ENCODE measurements at places on chromosomes 5 and 9. TPM values are rescaled to one million over a fixed set of nuclear protein-coding genes. Genes with fewer than 3 reads are reported as not detected.

The KIF4B gene
- 0.72 TPM for total RNA-seq

GRCh38 chr5:170166101-170166500 is 60.4 kb downstream of the FOXI1 start:
- DNase-seq, result no peak

- no peak for DNase-seq
Observed at GRCh38 chr5:62322484-62322883, 16.5 kb downstream of the KIF2A start.

DNA sequence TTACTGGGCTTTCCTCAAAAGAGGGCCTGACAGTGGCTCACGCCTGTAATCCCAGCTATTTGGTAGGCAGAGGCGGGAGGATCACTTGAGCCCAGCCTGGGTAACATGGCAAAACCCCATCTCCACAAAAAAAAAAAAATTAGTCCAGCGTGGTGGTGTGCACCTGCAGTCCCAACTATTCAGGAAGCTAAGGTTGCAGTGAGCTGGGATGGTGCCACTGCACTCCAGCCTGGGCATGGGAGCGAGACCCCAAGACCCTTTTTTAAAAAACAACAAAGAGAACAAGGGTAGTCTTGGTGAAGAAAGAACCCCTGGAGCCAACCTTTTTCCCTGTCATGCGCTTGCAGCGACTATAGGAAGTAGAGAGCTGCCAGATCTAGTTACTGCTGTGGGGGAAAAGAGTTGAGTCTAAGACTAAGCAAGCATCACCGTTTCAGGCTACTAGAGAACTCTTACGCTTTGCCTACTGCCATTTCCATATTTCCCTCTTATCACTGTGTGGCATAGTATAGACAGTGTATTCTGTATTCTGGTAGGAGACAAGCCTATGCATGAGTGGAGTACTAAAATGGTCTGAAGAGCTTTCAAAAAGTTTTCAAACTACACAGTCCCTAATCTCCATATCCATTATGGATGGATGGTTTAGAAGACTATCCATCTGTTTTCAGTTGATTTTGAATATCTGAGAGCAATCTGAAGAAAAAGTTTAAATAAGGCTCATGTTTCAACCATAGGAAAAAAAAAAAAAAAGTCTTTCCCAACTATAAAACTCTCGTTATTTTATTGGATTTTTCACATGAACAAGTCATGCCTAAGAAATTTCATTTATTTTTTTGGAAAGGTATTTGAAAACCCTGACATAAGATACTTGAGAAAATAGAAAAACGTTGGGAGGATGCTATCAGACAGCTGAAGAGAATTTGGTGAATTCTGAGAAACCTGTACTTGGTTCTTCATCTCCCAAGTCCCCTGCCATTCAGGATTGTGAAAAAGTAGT is 2.6 kb downstream of the C9orf40 start:
- no peak for DNase-seq

DNA sequence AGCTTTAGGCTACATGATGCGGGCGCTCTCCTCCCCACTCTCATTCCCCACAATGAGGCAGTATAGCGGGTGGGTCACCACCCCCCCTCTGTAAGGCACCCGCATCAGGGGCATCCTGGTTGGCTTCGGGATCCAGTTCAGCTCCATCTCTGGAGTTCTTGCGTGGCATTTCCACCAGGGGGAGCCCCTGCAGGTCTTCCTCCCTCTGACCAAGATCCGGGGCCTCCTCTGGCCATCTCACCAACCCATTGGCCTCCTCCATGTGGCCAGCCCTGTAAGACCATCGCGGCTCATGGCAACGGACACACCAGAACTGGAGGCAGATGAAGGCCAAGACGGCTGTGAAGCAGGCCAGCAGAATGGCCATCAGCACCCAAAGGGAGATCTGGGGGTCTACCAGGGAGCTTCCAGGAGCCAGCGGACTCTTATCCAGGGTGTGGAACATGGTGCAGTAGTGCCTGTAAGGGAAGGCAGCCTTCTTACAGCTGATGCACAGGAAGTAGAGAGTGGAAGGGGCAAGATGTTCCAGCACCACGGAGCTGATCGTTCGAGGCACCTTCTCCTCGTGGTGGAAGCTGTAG is 77.0 kb downstream of the CYFIP2 start:
- no peak for DNase-seq

The FAM151B gene
- total RNA-seq, result 2.4 TPM

The LHX6 gene
- 1.4 TPM for total RNA-seq

The WDR38 gene
- total RNA-seq, result not detected

- DNase-seq, result no peak
Observed at GRCh38 chr9:134144801-134145200, 8.9 kb downstream of the WDR5 start.

The GRM6 gene
- total RNA-seq, result not detected

DNA sequence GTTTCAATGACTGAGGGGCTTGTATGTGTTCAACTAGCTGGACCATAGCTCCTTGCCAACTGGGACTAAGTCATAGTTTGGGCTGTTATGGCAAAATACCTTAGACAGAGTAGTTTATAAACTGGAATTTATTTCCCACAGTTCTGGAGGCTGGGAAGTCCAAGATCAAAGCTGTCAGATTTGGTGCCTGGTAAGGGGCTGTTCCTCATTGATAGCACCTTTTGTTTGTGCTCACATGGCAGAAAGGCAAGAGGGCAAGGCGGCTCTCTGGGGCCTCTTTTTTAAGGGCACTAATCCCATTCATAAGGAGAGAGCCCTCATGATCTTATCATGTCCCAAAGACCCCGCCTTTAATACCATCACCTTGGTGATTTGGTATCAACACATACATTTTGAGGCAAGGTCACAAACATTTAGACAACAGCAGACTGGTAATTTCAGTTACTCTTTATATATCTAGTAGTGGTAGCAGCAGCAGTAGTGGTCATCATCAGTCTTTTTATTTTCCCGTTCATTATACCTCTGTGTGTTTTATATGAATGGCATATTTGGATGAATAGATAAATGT is 477.0 kb downstream of the CCDC171 start:
- DNase-seq, result no peak

- no peak for DNase-seq
Observed at GRCh38 chr5:151534350-151534749, 56.8 kb downstream of the FAT2 start.
